Fibroblast of skin of abdomen (primary cell): ENCODE measurements at places on chromosomes 3 and 15.

DNA sequence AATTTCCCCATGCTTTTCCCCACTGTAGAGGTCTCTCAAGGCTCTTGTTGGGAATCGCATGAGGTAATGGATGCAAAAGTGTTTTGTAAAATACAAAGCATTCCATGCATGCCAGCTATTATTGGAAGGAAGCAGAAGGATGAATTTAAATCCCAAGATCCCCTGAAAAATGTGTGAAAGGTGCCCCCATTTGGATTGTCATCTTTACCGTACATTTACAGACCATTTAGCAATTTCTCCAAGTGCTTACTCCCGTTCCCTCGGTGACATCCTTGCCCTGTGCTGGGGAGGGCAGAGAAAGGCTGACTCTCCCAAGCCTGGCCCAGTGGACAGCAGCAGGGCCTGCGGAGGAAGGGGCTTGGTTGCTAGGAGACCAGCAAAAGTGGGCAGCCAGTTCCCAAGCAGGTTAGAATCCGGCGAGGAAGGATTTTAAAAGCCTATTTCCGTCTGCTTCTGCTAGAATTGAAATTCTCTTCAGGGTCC, 31.1 kb upstream of the NEO1 start:
- no peak for DNase-seq

DNA sequence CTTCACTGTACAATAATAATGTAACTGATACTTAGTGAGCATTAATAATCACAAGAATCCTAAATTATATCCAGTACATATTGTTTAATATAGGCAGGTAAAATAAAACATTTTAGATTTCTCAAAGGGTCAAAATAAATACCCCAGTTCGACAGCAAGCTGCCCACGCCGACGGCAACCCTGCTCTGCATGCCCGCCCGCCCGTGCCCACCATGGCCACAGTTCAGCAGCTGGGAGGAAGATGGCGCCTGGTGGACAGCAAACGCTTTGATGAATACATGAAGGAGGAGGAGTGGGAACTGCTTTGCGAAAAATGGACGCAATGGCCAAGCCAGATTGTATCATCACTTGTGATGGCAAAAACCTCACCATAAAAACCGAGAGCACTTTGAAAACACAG, 22.9 kb downstream of the BTBD1 start:
- no peak for DNase-seq

DNA sequence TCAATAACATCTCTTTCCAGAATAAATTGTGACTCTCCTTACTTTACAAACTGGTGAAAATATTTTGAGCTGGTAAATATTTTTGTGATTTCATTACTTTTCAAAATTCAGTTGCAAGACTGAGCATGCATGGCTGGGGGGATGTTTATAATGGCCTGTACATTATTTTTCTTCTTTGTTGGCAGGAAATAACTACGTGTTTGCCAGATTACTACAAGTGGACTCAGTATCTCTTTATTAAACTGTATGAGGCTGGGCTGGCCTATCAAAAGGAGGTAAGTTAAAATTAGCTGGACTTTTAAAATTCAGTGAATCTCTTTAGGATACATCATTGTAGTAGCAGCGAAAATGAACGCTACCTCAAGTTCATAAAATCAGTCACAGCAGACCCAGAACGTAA, 58.3 kb downstream of the LARS2 start:
- DNase-seq, result no peak

DNA sequence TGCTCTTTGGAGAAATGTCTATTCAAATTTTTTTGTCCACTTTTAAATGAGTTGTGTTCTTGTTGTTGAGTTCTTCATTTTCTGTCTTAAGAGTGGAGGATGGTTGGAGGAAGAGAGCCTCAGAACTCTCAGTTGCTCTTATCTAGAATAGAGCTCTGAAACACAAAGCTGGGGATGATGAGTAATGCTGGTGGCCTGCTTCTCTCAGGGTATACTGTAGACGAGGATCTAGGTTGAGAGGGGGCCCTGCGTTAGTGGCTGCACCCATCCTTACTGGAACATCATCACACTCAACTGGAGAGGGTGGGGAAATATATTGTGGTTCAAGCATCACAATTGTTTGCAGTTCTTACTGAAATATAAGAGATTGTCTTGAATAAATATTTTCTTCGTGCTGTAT, 1.8 kb downstream of the SPTSSB start:
- DNase-seq, result no peak

DNA sequence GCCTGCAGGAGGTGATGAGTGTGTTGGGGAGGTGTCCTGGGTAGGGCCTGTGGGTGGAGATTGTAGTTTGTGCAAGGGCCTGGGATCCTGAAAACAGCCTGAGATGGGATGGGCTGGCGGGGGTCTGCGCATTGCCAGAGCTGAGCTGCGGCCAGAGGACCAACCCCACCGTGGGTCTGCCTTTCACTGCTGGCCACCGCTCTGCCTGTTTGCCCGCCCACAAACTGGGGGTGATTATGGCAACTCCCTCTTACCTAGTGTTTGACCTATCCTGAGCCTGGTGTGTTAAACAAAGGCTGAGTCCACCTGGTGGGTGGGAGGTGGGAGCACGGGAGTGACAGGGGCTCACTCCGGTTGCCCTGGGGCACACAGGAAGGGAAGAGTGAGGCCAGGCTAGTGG, 9.8 kb downstream of the ABTB1 start:
- DNase-seq, result no peak

DNA sequence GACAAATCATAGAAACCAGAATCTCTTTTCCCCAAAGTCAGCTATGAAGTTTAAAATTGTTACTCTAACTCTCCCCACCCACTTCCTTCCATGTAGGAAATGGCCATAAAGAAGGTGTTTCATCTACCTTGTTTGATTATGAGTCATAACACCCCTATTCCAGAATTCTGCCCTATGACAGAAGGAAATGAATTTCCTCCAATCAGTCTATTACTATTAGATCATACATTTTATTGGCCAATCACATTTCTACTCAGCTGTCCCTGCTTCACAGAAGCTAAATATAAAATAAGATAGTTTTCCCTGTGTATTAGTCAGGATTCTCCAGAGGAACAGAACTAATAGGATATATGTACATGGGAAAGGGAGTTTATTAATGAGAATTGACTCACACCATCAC, 102.1 kb downstream of the TGFBR2 start:
- no peak for DNase-seq

DNA sequence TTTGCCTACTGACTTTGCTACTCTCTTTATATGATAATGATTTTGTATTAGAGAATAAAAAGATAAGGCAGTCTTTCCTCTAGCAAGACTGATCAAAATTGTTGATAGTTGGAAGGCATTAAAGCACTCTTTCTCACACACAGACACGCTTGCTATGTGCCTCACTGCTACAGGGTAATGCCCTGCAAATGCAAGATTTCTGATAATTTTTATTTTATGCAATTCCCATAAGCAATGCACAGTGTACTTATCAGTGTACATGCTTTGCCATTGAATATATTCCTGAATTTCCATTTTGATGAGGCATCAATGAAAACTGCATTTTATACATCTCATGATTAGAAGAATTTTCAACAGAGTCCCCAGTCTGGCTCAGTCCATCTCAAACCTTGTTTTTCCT, 263.2 kb downstream of the CHST2 start:
- no peak for DNase-seq

DNA sequence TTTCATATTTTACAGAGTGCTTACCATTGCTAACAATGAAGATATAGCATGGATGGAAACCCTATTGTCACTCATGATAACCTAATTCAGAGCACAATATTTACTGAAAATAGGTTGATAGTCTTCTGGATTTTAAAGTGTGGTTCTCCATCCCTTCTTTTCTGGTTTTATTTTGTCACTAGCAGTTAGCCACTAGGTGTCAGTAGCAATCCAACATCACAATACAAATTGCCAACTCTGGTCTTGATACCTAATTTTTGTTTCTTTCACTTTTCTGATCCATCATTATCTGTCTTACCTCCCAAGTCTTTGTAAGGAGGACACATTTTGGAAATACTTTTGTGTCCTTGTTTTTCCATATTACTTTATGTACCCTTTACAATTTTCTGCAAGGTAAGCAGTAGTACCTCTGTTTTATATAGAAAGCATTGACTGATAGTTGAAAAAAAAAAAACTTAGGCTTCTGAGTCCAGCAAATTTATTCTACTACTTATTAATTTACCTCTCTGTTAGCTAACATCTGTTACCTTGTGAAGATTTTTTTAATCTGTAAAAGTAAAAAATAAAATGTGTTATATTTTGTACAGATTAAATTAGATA, 28.3 kb upstream of the CRYBG3 start:
- DNase-seq, result peak; percentile 49

GRCh38 chr3:55243678-55244077, 243.4 kb downstream of the WNT5A start:
- no peak for DNase-seq
